ENCODE measurements at places on chromosomes 1 and 21.

GRCh38 chr21:42703965-42704364 lies 50.5 kb downstream of the PDE9A start:
- no peak for DNase-seq

DNA sequence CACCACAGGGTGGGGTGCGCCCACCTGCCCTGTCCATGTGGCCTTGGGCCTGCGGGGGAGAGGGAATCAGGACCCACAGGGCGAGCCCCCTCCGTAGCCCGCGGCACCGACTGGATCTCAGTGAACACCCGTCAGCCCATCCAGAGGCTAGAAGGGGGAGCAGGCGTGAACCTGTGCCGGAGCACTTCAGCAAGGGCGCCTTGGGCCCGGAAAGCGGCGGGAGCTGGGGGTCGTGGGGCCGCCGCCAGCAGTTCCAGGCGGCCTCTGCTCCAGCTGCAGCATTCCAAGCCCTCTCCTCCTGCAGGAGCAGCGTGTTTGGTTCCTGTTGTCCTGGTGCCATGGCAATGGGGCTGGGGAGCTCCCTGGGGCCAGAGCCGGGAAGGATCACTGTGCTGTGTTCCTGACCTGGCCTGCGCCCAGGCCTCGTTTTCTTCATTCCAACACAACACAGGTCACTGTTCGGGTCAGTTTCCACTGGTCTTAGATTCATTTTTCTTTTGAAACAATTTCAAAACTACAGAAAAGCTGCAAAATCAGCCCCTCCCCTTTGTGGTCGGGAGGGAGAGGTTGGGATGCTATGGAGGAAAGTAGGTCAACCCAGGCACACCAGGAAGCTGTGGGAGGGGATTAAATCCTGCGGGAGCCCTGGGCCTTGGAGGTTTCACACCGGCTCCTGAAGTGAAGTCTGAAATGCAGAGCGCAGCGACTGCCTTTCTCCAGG lies 18.8 kb downstream of the SLX9 start:
- no peak for DNase-seq

DNA sequence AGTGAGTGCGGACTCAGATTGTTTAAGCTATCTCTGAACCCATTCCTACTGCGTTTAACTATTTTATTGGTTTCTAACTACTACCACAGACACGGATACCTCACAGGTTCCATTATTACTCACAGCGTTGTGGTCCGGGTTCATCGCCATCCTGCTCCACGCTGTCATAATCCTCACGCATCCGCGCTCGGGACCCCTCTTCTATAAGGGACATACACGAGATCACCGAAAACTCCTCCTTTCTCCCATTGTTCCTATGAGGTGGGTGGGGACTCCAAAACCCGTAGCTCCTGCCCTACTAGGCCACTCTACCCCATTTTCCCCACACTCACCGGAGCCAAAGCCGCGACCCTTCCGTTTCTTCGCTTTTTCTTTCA lies 610 bp downstream of the RBM8A start:
- DNase-seq: no peak

- DNase-seq: no peak
Observed at GRCh38 chr1:56304975-56305374, 274.4 kb downstream of the PLPP3 start.

DNA sequence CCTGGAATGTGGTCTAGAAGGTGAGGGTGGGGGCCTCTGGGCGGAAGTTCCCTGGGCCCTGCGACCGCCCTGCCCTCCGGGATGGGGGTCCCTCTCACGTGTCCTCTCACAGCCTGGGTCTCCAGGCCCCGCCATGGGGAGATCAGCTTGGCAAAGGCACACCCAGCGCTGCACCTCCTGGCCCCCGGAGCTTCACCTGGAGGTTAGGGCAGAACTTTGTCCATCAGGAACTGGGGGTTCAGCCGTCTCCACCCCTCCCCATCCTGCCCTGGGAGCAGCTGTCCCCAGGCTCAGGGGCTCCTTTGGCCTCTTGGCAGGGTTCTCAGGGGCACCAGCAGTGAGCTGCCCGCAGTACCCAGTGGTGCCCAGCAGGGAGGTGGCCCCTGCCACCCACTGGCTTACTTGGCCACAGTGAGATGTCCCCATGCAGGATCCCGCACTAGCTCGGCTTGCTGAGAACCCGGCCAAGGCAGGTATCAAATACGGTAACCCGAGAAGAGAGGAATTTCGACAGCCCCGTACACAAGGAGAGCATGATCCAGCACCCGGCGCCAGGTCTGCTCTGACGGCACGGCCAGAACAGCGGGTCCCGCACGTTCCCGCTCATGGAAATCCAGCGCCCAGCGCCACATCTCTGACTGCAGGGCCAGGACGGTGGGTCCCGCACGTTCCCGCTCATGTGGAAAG lies 36.7 kb downstream of the RRP1 start:
- no peak for DNase-seq

DNA sequence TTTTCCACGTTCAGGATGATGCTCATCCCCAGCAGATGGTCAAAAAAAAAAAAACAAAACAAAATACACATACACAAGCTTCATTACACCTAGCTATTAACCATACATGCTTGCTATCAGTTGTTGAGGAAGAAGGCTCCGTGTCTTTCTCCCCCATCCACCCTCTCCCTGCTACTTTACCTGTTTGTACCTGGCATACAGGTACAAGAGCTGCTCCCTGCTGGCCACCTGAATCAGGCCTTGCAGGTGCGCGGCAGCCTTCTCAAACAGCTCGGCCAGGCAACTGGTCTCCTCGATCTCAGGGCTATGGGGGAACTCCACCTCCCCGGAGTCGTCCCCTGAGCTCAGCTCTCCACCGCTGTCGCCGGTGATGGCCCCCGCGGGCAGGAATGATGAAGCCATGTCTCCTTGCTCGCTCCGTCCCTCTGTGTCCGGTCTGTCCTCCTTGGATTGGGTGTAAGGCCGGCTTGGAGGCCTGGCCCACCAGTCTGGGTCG lies 464 bp downstream of the ACBD6 start:
- DNase-seq: no peak

DNA sequence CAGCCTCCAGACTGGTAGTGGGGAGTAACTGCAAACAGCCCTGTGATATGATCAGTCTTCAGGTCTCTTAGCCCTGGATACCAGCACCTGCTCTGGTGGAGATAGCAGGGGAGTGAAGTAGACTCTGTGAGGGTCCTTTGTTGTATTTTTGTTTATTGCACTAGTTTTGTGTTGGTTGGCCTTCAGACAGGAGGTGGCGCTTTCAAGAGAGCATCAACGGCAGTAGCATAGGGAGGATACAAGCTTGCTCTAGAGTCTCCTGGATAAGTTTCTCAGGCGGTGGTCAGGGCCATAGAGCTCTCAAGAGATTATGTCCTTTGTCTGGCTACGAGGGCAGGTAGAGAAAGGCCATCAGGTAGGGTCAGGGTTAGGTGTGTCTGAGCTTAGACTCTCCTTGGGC lies 116.4 kb downstream of the USH2A start:
- no peak for DNase-seq

- no peak for DNase-seq
Observed at GRCh38 chr1:33314416-33314815, 6.5 kb downstream of the A3GALT2 start.

DNA sequence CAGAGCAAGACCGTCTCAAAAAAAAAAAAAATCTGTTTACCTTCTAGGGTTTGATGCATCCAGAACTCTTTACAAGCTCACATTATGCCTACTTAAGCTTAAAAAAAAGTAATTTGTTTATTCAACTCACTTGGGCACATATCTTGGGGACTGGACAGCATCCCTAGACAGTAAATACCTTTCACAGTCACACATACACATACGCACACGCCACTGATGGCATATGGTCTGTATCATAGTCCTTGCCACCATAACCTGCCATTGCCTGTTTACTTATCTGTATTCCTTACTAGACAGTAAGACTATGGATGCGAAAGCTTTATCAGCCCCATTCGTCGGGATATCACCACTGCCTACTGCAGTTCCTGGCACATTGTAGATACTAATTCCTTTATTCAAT lies 446.3 kb upstream of the RGS18 start:
- no peak for DNase-seq

- DNase-seq: no peak
Observed at GRCh38 chr1:229597877-229598276, 28.0 kb downstream of the TAF5L start.
